ENCODE measurements at places on chromosomes 3 and 15.

DNA sequence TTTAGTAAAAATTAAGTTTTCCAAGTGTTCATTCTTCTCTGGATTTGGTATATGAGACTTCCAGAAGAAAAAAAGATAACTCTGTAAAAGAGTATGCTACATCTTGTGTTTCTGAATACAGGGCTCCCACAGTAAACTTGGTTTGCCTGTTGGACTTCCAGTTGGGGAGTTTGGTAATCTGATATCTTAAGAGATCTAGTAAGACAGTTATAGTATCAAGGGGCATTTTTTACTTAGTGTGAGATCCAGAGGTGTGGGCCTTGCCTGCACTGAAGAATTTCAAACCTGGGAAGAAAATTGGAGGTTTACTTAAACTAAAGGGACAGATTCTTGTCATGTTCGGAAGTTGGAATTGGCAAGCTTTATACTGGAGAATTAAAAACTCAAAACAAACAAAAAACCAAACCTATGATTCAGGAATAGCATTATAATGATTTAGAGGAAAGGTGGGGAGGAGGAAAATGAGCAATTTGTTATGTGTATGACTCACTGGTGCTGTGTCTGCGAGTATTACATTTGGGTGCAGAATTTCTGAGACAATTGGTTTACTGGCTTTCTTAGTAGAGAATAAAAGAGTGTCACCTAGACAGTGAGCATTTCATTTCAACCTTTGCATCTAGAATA is 58.9 kb upstream of the ULK4 start:
- no peak for DNase-seq

DNA sequence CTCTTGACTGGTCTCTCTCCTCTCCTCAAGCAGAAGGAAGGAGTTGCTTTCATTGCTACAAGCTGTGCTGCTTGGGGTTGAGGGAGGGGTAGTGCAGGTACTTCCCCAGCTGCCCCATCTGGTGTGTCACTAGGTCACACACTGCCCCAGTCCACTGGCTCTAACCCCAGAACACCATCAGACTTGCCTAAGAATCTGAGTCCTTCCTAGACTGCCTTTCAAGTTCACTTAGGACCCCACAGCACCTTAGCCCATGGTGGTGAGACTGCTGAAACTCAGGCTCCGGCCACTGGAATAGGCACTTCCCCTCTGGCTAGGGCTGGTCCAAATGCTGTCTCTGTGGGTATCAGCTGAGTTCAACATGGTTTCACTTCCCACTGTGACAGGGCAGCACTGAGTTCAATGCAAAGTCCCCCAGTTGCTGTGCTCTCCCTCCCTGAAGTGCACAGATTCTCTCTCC is 279.7 kb upstream of the GOLGA6L4 start:
- DNase-seq: no peak

DNA sequence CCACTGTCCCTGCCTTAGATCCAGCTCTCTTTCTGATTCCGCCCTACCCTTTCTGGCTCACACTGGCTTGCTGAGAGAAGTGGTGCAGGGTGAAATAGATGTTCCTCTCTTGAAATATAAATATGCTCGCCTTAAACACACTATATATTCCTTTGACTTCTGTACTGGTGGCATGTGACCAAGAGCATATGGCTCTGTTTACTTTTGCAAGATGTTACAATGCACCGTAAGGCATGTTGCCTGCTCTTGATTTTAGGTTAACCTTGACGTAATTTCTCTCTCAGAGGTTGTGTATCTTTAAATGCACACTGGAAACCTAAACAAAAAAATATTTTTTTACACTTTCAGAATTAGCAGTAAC is 749 bp downstream of the RSRC1 start:
- no peak for DNase-seq

DNA sequence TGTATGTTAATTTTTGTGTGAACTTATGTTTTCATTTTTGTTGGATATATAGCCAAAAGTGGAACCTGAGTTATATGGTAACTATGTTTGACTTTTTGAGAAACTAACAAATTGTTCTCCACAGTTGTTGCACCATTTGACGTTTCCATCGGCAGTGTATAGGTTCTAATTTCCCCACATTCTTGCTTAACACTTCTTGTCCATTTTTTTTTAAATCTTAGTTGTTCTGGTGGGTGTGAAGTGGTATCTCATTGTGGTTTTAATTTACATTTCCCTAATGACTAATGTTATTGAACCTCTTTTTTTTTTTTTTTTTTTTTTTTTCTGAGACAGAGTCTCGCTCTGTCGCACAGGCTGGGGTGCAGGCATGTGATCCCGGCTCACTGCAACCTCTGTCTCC is 8.0 kb downstream of the NISCH start:
- no peak for DNase-seq

DNA sequence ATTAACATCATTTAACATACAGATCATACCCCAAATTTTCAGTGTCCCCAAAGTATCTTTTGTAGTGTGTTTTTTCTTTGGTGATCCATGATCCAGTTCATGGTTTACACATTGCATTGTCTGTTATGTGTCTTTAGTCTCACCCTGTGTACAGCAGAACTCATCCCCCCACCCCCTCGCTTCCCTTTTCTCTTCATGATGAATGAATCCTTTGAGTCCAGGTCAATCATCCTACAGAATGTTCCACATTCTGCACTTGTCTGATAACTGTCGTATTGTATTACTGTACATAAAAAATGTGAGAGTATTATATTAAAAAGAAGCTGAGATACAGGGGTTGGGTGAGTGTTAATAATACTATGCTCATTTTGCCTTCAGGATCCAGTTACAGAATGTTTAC is 14.6 kb upstream of the NIT2 start:
- DNase-seq: no peak

- no peak for DNase-seq
Measured at GRCh38 chr3:100429187-100429716, 27.9 kb downstream of the LNP1 start.

DNA sequence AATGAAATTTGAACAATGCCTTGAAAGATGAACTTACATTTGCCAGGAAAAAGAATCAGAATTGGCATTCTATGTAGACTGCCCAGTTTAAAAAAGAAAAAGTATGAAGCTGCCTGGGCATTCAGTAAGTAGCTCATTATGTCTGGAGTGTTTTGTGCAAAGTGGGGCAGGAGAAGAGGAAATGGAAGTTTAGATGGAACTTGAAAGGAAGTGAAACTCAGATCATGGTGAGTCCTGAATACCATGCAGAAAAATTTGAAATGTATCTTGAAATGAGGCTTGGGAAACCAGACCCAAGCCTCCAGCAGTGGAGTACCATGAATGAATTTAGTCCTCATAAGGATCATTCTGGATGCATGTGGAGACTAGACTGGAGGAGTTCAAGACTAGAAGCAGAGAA is 4.8 kb upstream of the MORC1 start:
- DNase-seq: no peak

DNA sequence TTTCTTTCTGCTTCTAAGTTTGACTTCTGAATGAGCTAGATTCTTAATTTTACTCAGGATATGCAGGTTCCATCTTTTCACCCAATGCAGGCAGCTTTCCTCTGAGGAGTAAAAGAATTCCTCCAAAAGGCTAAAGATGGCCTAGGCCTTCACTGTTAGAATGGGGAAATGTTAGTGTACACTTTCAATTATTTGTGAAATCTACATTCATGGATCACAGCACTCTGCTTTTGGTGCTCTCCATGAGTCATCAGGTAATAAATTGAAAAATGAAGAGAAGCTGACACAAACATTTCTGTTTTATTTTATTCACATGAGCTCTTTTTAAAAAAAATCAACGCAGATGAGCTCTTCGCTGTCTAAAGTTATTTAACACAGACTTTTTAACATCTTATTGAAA is 502.5 kb upstream of the GOLIM4 start:
- no peak for DNase-seq

DNA sequence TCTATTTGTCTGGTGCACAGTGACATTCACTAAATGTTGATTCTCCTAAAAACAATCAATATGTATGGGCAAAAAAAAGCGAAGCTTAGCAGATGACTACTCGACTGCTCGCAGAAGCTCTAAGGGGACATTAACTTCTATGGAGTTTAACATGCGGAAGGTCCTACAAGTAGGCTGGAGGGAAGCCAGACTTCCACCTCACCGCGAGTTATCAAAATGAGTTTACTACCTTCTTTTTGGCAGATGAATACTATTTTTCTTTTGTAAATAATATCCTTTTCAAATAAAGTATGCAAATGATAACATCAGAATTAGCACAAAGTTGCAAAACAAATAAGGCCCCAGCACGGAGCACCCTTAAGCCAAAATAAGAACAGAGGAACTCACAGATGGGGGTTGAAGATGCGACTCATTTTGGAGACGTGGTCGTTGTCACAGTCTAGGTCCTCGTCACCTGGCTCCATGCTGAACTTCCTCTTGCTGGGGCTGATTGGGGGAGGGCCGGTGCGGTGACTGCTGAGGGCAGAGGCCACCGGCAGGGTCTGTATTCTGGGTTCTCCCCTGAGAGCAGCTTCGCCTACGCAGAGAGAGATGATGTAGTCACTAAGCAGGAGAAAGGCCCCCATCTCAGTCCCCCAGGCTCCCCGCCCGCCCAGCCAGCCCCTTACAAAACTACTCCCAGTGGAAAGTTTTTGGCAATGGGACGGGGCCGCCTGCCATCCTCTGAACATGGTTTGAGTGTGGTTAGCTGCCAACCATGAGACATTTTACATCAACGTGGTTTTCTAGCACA is 42.1 kb downstream of the VGLL4 start:
- DNase-seq: no peak

DNA sequence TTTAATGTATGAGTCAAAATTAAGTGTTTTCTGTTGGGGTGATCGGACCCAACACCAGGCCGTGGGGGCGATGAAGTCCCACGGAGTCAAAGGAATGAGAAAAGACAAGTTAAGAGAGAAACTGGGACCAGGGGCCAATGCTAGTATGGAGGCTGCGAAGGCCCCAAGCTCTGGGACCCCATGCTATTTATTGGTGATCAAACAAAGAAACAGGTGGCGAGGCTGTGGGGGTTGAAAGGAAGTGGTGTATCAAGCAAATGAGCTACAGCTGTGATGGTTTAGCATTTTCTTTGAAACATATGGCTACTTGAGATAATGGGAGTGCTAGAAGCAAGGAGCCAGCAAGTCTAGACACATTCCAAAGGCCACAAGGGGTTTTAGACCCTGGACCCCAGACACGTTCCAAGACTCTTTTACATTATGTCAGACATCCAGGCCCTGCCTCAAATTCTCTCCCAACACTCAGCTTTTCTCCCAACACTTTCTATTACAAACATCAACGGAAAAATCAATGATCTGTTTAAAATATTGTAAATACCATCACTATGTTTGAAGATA is 56.0 kb upstream of the SNRPN start:
- DNase-seq: no peak

DNA sequence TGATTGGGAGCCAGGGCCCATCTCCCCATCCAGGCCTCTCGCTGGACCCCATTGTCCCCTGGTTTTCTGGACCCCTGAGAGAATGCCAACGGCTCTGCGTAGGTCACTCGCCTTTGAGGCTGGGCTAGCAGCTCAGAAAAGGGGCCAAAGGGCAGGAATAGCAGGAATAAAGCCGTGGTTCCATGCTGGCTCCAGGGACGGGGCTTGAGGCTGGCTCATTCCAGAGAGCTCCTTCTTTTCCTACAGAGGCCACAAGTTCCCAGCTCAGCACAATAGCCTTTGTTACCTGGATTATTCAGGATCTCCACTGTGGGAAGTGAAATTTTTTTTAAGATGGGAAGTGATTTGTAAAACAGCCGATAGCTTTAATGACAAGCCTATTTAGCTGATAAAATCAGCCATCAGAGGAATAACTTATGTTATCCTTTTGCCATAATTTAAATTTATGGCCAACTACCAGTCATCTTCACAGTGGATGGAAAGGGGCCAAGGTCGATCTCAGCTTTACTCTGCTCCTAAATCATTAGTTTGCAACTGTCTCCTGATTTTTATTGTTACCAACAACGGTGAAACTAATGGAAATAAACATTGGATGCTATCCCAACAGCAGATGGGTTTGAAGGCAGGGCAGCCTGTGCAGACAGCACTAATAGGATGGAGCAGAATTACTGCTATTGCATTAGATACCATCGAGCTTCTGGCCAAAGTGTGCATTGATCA is 124.3 kb downstream of the TMEM266 start:
- no peak for DNase-seq

DNA sequence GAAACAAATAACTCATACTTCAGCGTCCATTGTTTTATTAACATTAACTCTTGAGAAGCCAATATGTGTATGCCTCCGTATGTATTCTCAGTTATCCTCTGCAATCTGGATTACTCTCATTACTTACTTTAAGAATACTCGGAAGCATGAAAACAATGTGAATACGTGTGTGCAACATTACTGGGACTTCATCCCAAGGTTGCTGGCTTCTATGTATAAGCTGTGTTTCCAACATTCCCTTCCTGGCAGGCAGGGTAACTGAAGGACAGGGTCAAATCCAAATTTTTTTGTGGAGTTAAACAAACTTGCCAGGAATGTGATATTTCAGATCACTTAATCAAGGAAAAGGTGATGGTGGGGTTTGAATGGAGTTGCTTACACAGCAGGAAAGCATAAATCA is 34.5 kb upstream of the NR1I2 start:
- no peak for DNase-seq

GRCh38 chr15:39135989-39136388 is 444.9 kb upstream of the THBS1 start:
- no peak for DNase-seq

DNA sequence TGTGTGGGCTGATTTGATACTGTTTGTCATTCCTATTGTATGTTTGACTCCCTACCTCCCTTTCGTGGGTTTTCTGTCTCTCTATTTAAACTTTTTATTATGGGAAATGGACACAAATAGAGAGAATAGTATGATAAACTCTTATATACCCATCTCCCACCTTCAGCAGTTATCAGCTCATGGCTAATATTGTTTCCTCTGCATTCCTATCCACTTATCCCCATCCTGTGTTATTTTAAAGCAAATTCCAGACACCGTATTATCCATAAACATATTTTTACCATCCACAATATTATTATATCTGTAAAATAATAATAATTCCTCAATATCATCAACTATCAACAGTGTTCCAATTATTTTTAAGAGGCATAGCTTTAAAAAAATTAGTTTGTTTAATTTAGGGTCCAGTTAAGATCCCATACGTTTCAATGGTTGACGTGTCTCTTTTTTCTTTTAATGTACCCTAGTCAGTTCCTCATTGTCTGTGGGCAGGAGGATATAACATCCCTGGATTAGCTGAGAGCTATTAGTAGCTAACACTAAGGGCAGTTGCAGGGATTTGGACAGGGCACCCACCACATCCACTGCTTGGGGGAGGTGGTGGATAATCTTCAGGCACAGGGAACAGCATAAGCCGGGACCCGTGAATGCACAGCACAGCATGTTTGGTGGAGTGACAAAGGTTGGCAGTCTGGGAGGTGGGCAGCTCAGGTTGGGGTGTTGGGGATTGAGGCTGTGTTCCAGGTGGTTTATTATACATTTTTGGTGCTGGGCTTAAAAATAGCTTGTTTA is 23.5 kb downstream of the PLCL2 start:
- DNase-seq: no peak

- no peak for DNase-seq
Measured at GRCh38 chr15:93049914-93050578, 39.0 kb downstream of the RGMA start.

- no peak for DNase-seq
Measured at GRCh38 chr3:138367911-138368310, 19.5 kb downstream of the MRAS start.

Measured in substantia nigra (tissue), 51 donors.